Fibroblast of skin of left quadriceps (primary cell): ENCODE measurements at places on chromosomes 2 and 18.

- DNase-seq = no peak
Observed at GRCh38 chr2:128549094-128549493, 230.4 kb upstream of the HS6ST1 start.

DNA sequence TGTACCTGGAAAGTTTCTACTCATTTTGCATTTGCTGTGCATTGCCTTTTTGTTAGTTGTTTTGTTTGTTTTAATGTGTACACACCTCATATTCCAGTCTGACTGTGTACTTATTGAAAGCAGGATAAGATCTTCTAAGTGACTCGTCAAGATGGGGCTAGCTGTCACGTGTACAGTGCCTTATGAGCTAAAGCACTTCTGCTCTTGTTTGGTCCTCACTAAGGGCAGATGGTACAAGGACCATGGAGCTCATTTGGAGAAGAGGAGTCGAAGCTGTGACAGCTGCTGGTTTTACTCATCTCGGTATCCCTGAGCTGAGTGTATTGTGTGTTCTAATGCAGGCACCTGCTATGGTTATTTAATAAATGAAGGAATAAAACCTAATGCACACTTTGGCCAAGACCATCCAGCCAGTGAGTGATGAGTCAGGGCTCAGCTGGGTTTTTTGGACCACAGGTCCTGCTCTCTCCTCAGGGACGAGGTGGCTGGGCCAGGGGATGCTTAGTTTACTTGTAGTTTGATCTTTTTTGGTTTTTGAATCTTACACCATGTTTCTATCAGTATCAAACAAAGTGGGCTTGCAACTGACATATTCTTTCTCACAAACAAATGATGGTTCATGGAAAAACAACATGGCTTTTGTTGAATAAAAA lies 152.5 kb upstream of the APCDD1 start:
- no peak for DNase-seq

- DNase-seq = no peak
Observed at GRCh38 chr2:148653437-148653836, 8.9 kb downstream of the EPC2 start.

DNA sequence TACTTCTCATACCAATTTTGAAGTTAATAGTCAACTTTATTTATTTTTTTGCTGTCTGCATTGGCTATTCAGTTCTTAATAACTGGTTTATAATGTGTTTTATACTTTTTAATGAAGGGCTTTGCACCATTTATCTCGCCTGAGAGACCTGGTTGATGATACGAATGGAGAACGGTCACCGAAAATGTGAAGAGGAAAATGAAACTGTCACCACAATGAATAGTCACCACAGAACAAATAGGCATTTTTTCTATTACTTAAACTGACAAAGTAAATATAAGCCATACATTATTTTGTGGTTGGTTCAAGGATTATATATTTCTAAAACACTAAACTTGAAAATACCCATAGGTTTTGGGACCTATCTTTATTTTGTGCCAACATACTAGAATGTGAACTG lies 20.4 kb downstream of the C18orf54 start:
- DNase-seq = no peak

GRCh38 chr2:71129114-71129901 lies 721 bp downstream of the MCEE start:
- DNase-seq = no peak

DNA sequence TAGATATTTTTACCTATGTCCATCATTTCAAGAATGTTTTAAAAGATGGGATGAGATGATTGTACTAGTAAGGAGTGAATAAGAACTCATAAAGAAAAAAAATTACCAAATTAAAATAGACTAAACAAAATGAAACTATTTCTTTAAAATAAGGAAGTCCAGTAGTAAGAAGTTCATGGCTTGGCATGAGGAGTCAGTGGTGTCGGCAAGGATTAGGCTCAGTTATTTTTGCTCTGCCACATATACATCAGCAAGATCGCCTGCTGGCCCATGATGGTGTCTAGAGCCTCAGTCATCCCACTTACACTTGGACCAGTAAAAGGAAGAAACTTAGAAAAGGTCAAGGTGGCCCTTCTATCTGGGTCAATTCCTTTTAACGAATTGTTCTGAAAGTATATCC lies 300.9 kb upstream of the SLC8A1 start:
- no peak for DNase-seq

DNA sequence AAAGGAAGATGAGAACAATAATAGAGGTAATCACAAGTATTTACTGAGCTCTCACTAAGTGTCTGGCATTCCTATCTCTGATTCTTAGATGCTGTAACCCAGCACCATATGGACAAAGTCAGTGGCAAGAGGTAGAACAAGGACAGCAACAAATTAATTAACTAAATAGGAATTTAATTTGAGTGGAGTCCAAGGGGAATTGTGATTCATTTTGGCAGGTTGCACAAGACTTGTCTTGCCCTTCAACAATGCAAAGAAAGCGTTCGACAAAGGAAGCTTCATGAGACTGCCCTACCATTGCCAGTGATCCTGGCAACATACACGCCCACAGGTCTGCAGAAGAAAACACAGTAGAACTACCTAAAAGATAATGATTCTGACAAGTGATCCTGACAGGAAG lies 221.6 kb downstream of the RBM43 start:
- peak; percentile 29 for DNase-seq

DNA sequence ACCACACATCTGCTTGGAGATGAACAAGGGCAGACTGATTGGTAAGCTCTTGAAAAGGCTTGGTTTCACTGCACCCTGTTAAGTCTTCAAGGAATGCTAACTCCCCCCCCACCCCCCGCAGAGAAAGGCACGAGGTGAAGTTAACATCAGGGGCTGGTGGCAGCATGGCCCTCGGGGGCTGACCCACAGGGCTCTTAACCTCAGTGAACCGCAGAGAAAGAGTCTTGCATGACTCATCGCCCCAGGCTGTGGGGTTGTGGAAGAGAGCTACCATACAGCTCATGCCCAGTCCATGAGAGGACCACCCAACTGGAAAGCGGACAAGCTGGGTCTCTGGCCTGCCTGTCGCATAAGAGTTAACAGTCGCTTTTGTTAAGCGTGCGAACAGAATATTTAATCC lies 10.6 kb upstream of the CEP68 start:
- DNase-seq = no peak

DNA sequence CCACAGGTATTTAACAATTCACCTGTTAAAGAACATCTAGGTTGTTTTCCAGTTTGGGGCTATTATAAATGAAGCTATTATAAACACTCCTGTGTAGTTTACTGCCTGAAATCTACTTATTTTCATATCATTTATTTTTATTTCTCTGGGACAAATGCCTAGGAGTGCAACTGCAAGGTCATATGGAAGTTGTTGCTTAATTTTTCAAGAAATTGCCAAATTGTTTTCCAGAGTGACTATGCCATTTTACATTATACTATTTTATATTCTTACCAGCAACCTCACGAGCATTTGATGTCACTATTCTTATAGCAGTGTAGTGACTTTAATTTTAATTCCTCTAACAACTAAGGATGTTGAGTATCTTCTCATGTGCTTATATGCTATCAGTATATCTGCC lies 298.4 kb downstream of the EXOC6B start:
- DNase-seq = no peak

DNA sequence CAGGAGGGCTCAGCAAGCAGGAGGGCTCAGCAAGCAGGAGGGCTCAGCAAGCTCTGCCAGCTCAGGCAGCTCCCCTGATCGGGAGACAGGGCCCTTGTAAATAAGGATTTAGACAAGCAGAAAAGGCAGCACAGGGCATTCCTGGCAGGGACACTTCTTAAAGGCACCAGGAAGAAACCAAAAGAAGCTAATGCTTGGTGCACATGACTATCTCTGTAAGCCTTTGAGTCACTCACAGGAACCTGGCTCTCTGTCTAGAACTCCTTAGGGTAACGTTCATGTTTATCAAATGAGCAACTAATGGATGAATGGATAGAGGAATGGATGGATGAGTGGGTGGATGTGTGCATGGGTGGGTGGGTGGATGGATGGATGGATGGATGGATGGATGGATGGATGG lies 28.4 kb downstream of the TMEM37 start:
- DNase-seq = no peak

GRCh38 chr2:223526106-223526505 lies 76.1 kb downstream of the SCG2 start:
- no peak for DNase-seq

DNA sequence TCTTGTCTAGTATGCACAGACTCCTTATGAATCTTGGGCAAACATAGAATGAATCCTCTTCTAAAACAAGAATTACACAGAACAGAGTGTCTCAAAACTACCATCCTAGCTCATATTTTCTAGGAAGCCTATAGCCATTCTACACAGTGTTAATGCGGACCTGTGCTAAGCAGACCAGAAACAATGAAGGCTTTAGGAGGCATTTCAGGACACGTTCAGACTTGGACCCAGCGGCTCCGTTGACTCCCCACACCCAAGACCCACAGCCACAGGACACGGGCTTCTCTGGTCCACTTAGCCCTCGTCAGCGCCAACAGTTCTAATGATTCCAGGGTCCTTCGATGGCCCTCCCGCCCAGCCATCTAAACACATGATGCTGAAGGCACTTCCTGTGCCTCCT lies 182.2 kb downstream of the BCL11A start:
- DNase-seq = no peak

- no peak for DNase-seq
Observed at GRCh38 chr2:176733698-176734430, 464.6 kb downstream of the MTX2 start.

DNA sequence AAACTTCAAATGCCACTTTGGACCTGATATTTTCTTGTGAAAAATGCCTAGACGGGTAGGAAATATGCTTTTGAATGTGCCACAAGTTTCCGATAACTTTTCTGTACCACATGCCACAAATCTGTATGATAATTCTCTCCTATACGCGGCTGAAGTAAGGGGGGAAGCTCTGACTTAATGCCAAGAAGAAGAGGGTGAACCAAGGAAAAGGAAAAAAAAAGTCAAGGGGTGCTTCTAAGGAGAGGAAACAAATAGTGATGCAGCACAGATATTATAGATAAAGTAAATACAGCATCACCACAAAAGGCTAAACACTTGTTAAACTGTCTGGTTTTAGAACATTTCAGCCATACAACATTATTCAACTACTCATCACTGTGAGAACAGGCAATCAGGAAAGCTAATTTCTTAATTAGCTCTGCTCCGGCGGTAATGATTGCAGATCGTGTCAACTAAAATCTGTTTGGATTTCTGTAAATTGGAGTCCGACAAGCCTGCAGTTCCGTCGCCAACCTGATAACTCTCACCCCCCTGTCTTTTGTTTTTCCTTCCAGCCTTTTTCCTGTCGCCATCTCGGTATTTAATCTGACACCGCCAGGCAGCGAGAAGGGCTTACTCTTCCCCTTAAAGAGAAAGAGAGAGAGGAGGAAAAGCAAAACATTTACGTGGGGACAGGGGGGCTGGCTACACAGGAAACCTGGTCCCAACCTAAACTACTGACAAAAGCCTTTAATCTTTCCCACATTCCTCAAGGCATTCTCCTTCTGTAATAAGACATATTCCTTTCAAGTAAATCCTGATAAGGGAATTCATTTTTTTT lies 67.5 kb downstream of the ZEB2 start:
- no peak for DNase-seq

- DNase-seq = no peak
Observed at GRCh38 chr2:71695235-71696120, 242.1 kb downstream of the DYSF start.

- no peak for DNase-seq
Observed at GRCh38 chr18:46609048-46609447, 48.0 kb downstream of the LOXHD1 start.

DNA sequence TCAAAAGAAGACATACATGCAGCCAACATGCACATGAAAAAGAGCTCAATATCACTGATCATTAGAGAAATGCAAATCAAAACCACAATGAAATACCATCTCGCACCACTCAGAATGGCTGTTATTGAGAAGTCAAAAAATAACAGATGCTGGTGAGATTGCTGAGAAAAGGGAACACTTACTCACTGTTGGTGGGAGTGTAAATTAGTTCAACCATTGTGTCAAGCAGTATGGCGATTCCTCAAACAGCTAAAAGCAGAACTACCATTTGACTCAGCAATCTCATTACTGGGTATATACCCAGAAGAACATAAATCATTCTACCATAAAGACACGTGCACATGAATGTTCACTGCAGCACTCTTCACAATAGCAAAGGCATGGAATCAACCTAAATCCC lies 95.5 kb upstream of the XIRP2 start:
- no peak for DNase-seq

GRCh38 chr18:65735155-65735554 lies 15.7 kb upstream of the CDH7 start:
- no peak for DNase-seq

DNA sequence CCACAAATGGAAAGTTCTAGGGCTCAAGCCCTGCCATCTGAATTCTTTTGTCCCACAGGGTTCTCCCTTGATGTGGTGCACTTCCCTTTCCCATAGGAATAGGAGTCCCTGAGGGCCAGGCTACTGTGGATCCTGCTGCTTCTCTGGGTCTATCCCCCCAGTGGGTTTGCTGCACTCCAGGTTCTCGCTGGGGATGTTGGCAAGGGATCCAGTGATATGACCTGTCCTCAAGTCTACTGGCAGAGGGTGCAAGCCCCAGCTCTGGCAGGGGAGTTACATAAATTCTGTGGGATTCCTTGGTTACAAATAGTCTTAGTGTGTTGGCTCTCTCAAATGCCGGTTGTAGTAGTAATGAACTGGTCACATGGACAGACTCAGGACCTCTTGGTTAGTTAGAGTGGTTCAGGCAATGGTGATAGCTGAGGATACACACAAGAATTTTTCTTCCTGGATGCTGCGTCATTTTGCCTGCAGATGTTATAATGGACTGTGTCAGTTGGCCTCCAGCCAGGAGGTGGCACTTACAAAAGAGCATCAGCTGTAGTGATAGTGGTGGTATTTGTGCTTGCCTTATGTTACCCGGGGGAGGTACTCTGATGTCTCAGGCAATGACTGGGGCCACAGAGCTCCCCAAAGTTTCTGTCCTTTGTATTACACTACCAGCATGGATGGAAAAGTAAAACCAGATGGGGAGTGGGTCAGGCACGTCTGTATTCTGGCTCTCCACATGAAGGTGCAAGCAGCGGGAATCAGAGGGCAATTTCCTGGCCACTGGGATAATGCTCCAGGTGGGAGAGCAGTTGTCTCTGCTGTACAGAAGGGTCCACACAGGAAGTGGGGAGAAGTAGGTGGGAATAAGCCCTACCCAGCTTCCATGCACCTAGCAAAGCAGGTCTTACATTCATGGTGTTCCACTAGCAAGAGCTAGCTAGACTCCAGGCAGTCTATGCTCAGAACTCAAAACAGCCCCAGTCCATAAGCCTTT lies 267.9 kb downstream of the SOX11 start:
- DNase-seq = no peak

GRCh38 chr2:181948227-181948626 lies 37.4 kb upstream of the PPP1R1C start:
- DNase-seq = no peak

DNA sequence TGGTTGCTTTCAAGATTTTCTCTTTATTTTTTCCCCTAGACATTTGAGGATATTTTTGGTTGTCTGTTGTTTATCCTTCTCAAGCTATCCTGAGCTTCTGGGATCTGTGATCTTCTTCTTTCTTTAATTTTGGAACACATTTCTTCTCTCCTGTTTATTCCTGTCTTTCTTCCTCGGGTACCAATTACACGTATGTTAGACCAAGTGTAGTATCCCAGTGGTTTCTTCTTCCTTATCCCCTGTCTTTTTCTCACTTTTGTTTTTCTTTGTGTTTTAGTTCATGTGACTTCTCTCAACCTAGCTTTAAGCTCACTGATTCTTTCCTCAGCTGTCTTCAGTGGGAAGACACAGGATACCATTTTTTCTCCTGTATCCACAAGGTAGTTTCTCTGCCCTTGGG lies 120.0 kb downstream of the GALR1 start:
- DNase-seq = no peak

- no peak for DNase-seq
Observed at GRCh38 chr18:68784071-68784470, 13.8 kb upstream of the CCDC102B start.
